ENCODE measurements at places on chromosomes 2 and 18. TPM values are rescaled to one million over a fixed set of nuclear protein-coding genes. Genes with fewer than 3 reads are reported as not detected.

- H3K4me3 ChIP-seq, result no peak overlapping the region
- peaks cover 14% of the 10 kb centered on the region for H3K27me3 ChIP-seq
- H3K4me1 ChIP-seq, result no peaks in the 10 kb centered on the region
Observed at GRCh38 chr2:21787941-21788340, 664.2 kb downstream of the TDRD15 start.

DNA sequence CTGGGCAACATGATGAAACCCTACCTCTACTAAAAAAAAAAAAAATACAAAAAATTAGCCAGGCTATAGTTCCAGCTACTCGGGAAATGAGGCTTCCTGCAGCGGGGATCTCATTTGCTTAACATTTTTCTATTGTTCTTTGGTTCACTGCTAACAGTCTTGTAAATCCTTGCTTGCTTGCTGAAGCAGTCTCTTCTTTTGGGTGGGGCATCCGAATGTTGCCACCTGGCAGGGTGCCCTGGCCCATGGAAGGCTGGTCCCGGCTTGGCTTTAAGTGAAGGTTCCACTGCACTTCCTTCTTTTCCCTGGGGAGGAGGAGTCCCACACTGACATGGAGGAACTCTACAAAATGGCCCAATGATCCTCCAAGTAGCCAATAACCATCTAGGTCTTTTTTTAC is 6.0 kb upstream of the ANKRD29 start:
- DNase-seq, result no peak
- peaks cover 57% of the 10 kb centered on the region for H3K27me3 ChIP-seq
- H3K36me3 ChIP-seq, result no peaks in the 10 kb centered on the region
- no peaks in the 10 kb centered on the region for H3K4me1 ChIP-seq
- no peak overlapping the region for H3K4me3 ChIP-seq

SLC4A5 gene
- 3.0 TPM for total RNA-seq

GRCh38 chr2:119565481-119565880 is 21.2 kb downstream of the CFAP221 start:
- H3K36me3 ChIP-seq, result peaks cover 7% of the 10 kb centered on the region
- H3K4me1 ChIP-seq, result no peaks in the 10 kb centered on the region
- no peaks in the 10 kb centered on the region for H3K27me3 ChIP-seq
- no peak overlapping the region for H3K4me3 ChIP-seq
- DNase-seq, result no peak
- no peak overlapping the region for H3K27ac ChIP-seq

DNA sequence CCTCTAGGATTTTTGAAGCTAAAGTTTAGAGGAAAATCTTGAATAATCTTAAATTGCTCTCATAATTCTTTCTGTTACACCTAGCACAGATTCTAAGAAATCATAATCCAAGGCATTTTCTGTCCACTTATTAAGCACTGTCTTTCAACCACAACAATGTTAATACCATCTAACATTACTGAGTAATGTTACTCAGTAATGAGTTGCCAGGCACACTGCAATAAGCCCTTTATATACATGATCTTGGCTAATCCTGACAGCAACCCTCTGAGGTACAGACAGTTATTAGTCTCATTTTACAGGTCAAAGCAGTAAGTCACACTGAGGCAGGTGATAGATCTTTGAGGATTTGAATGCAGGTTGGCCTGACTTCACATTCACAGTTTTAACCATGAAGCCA is 291.9 kb downstream of the ALK start:
- DNase-seq, result no peak
- H3K36me3 ChIP-seq, result no peaks in the 10 kb centered on the region
- no peak overlapping the region for H3K4me3 ChIP-seq
- no peaks in the 10 kb centered on the region for H3K27me3 ChIP-seq
- peaks cover 16% of the 10 kb centered on the region for H3K4me1 ChIP-seq

- H3K27ac ChIP-seq, result no peak overlapping the region
- no peak overlapping the region for H3K4me3 ChIP-seq
- peaks cover 23% of the 10 kb centered on the region for H3K4me1 ChIP-seq
- DNase-seq, result no peak
- H3K36me3 ChIP-seq, result peaks cover 8% of the 10 kb centered on the region
- H3K27me3 ChIP-seq, result no peaks in the 10 kb centered on the region
Observed at GRCh38 chr2:161165811-161166210, 5.6 kb downstream of the TANK start.

GRCh38 chr2:120455390-120455789 is 109.5 kb downstream of the INHBB start:
- H3K4me1 ChIP-seq, result no peaks in the 10 kb centered on the region
- peaks cover 73% of the 10 kb centered on the region for H3K27me3 ChIP-seq
- no peak for DNase-seq

HDLBP gene
- 320 TPM for total RNA-seq

SPATA3 gene
- total RNA-seq, result not detected

- H3K4me3 ChIP-seq, result no peak overlapping the region
- H3K4me1 ChIP-seq, result peaks cover 19% of the 10 kb centered on the region
- DNase-seq, result no peak
- peaks cover 23% of the 10 kb centered on the region for H3K27me3 ChIP-seq
Observed at GRCh38 chr2:236510034-236510433, 59.6 kb upstream of the ACKR3 start.

CTLA4 gene
- total RNA-seq, result 1.3 TPM

DNA sequence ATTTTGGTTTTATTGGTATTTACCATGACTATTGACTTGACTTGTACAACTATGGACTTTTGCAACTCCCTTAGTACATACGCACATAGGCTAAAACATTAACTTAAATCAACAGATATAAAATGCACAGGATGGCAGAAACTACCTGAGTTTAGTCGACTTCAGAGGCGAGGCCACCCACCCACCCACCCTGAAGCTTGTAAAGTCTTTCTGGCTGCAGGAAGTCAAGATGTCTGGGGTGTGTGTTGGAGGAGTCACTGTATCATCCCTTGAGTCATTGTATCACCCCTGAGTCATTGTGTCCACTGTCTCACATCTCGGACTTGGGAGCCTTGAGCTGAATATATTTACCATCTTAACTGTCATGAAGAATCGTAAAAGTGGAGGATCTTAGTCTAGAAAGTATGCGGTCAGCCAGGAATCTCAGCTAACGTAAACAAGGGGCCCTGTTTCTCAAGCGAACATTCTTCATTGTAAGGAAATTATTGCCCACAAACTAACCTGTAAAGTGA is 140.0 kb upstream of the ST6GAL2 start:
- H3K27me3 ChIP-seq, result no peaks in the 10 kb centered on the region
- H3K36me3 ChIP-seq, result peaks cover 2% of the 10 kb centered on the region
- H3K4me1 ChIP-seq, result no peaks in the 10 kb centered on the region
- DNase-seq, result no peak
- no peak overlapping the region for H3K27ac ChIP-seq
- H3K4me3 ChIP-seq, result no peak overlapping the region

GRCh38 chr2:19362094-19362754 is 3.8 kb upstream of the OSR1 start:
- H3K4me1 ChIP-seq, result peaks cover 29% of the 10 kb centered on the region
- no peak for DNase-seq
- H3K27me3 ChIP-seq, result peaks cover 96% of the 10 kb centered on the region

DNA sequence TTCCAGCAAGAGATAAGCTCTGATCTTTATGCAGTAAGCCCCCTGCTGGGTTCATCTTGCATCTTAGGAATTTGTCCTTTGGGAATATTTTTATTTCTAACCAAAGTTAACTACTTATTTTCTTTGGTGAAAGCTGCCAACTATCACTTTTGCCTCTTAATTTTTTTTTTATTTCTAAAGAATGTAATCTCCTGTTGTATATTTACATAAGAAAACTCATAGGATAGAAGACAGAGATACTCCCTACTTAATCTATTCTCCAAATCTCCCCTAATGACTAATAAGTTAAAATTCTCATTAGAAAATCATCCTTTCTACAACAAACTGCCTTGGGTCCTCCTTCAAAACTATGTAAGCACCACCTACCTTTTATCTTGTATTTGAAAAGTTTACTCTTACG is 612.2 kb upstream of the SLC39A10 start:
- no peaks in the 10 kb centered on the region for H3K4me1 ChIP-seq
- H3K4me3 ChIP-seq, result no peak overlapping the region
- H3K27me3 ChIP-seq, result no peaks in the 10 kb centered on the region
- H3K27ac ChIP-seq, result no peak overlapping the region

CXXC1 gene
- 108 TPM for total RNA-seq

Data from neural crest cell (in vitro differentiated cells).